Sigmoid colon (tissue), 7 donors: ENCODE measurements at places on chromosomes 12 and 14. TPM values are rescaled to one million over a fixed set of nuclear protein-coding genes. Genes with fewer than 3 reads are reported as not detected.
A peak's percentile ranks its signal among the peaks of the same experiment; 100 is the strongest.

The FOXN4 gene
- total RNA-seq, result not detected

GRCh38 chr12:32504591-32504990 lies 105.2 kb downstream of the FGD4 start:
- H3K4me1 ChIP-seq, result peaks cover 6% of the 10 kb centered on the region
- no peak overlapping the region for H3K4me3 ChIP-seq
- DNase-seq, result no peak
- no peaks in the 10 kb centered on the region for H3K36me3 ChIP-seq
- H3K27me3 ChIP-seq, result no peaks in the 10 kb centered on the region
- no peak overlapping the region for H3K27ac ChIP-seq

- DNase-seq, result no peak
- H3K36me3 ChIP-seq, result no peaks in the 10 kb centered on the region
- no peak overlapping the region for H3K27ac ChIP-seq
- no peaks in the 10 kb centered on the region for H3K4me1 ChIP-seq
These were observed 63.6 kb upstream of the ELK3 start for GRCh38 chr12:96130396-96131059.

GRCh38 chr12:96416033-96416799 lies 16.0 kb upstream of the CDK17 start:
- no peaks in the 10 kb centered on the region for H3K27me3 ChIP-seq
- H3K4me1 ChIP-seq, result no peaks in the 10 kb centered on the region
- H3K36me3 ChIP-seq, result no peaks in the 10 kb centered on the region
- DNase-seq, result no peak
- no peak overlapping the region for H3K27ac ChIP-seq
- no peak overlapping the region for H3K4me3 ChIP-seq

DNA sequence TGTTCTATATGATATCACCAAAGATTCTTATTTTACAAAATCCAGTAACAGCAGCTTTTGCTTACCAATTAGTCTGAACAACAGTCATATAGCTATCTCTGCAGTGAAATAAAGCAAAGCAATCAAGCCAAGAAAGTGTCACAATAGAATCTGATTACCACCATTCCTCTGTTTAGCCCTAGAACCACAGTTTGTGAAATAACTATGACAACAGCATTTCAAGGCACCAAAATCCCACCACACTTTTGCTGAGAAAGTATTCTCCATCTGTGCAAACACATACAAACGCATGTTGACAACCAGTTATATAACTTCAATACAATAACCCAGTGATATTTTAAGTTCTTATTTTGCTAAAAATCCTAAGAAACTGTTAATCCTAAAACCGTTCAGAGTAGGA lies 7.4 kb downstream of the PPP1R13B start:
- H3K36me3 ChIP-seq, result no peaks in the 10 kb centered on the region
- H3K4me3 ChIP-seq, result no peak overlapping the region
- no peaks in the 10 kb centered on the region for H3K4me1 ChIP-seq
- no peak overlapping the region for H3K27ac ChIP-seq
- H3K27me3 ChIP-seq, result no peaks in the 10 kb centered on the region
- no peak for DNase-seq

- no peak overlapping the region for H3K4me3 ChIP-seq
- no peak for DNase-seq
- H3K27me3 ChIP-seq, result no peaks in the 10 kb centered on the region
These were observed 796.4 kb downstream of the MED13L start for GRCh38 chr12:115481141-115481540.

The CRIP2 gene
- total RNA-seq, result 64.2 TPM

DNA sequence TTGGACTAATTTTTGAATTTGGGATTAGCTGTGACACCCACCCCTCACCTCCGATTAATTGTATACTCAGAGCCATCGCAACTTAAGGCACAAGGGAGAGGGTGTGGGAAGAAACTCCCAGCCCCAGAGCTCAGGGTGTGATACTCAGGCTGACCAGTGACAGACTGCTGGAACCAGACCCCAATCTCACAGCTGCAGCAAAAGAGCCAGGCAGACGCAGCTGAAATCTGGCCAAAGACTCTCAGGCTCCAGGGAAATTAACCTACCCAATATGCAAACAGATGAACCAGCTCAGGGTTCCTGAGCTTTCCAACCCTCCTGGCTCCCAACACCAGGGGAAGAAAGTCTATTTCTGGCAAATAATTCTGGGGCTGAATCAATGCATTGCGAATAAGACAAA lies 30.5 kb downstream of the ANAPC7 start:
- DNase-seq, result peak; percentile 87
- H3K27ac ChIP-seq, result peak overlapping the region; percentile 25

DNA sequence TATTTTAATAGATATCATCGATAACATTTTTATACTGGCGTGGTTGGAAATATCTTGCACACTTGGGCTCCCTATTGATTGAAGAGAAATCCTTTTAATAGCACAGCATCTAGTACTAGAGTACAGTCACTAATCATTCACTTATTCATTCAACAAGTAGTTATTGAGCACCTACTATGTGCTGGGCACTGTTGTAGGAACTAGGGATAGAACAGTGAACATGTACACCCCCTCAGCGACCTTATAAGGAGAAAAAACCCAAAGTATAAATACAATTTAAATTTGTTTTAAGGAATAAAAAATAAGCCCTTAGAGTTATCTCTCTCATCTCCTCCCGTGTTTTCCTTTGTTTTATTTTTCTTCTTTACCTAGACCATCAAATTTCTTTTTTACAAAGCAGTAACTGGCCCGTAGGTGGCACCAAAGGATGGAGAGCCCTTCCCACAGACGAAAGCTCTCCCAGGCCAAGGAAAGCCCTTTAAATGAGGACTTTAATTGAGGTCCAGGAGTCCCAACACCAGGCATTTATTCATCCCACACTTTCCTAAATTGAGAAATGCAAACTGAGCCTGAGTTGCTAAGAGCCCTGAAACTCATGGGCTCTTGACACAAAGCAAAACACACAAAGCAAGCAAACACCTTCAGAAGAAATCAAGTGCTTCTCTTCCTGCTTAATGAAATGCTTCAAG lies 29.0 kb downstream of the PEBP1 start:
- H3K27me3 ChIP-seq, result no peaks in the 10 kb centered on the region
- no peak overlapping the region for H3K4me3 ChIP-seq
- peaks cover 14% of the 10 kb centered on the region for H3K36me3 ChIP-seq

The POLR3B gene
- total RNA-seq, result 5.4 TPM

- no peaks in the 10 kb centered on the region for H3K27me3 ChIP-seq
- no peaks in the 10 kb centered on the region for H3K36me3 ChIP-seq
- no peak overlapping the region for H3K4me3 ChIP-seq
- H3K27ac ChIP-seq, result no peak overlapping the region
- DNase-seq, result no peak
These were observed 133.8 kb downstream of the BCAT1 start for GRCh38 chr12:24815114-24815423.

GRCh38 chr14:56023661-56024081 lies 94.5 kb upstream of the PELI2 start:
- H3K27ac ChIP-seq, result no peak overlapping the region
- DNase-seq, result no peak
- no peaks in the 10 kb centered on the region for H3K36me3 ChIP-seq
- H3K4me1 ChIP-seq, result no peaks in the 10 kb centered on the region

The KCNH5 gene
- 0.28 TPM for total RNA-seq

DNA sequence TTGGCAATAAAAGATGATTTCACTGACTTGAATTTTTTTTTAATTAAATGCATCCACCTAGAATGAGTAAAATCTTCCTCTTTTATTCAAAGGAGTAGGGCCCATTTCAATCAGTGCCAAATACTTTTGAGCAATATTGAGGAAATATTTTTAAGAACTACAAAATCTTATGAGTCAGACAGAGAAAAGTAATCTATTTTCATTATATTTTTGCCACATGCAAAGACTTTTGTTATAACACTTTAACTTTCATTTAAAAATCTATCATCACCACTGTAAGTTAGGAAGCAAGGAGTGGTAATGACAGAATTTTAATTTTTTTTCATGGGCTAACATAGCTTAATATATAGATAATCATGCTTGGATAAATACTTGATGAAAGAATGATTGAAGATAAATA lies 345.2 kb upstream of the KITLG start:
- H3K4me1 ChIP-seq, result peaks cover 7% of the 10 kb centered on the region
- no peak overlapping the region for H3K27ac ChIP-seq
- no peak overlapping the region for H3K4me3 ChIP-seq
- DNase-seq, result no peak

- peaks cover 35% of the 10 kb centered on the region for H3K4me1 ChIP-seq
- H3K27me3 ChIP-seq, result peaks cover 60% of the 10 kb centered on the region
- no peak overlapping the region for H3K27ac ChIP-seq
- H3K36me3 ChIP-seq, result no peaks in the 10 kb centered on the region
These were observed 4.6 kb downstream of the AGAP2 start for GRCh38 chr12:57733928-57734327.

GRCh38 chr12:94149119-94149780 lies 873 bp downstream of the PLXNC1 start:
- H3K36me3 ChIP-seq, result no peaks in the 10 kb centered on the region
- peaks cover 27% of the 10 kb centered on the region for H3K4me1 ChIP-seq
- no peaks in the 10 kb centered on the region for H3K27me3 ChIP-seq
- peak overlapping the region; percentile 59 for H3K4me3 ChIP-seq

GRCh38 chr14:88016768-88017167 lies 11.8 kb downstream of the GPR65 start:
- no peak overlapping the region for H3K27ac ChIP-seq
- no peak overlapping the region for H3K4me3 ChIP-seq
- no peaks in the 10 kb centered on the region for H3K36me3 ChIP-seq
- DNase-seq, result no peak
